Left ventricle myocardium superior (tissue), 1 donor: ENCODE measurements at places on chromosomes 2 and 18. TPM values are rescaled to one million over a fixed set of nuclear protein-coding genes. Genes with fewer than 3 reads are reported as not detected.

Gene TNFAIP6
- total RNA-seq, result 2.4 TPM

Gene UGT1A7
- total RNA-seq, result not detected

Gene HOXD12
- total RNA-seq, result not detected

Gene CAPN14
- total RNA-seq, result 0.42 TPM

Gene VWC2L
- total RNA-seq, result not detected

Gene TUBA4B
- not detected for total RNA-seq

Gene FOXI3
- not detected for total RNA-seq

Gene MBOAT2
- 15.5 TPM for total RNA-seq

Gene PDCD1
- 1.4 TPM for total RNA-seq

Gene SPP2
- total RNA-seq, result not detected

Gene EIPR1
- 9.6 TPM for total RNA-seq

Gene CDKL4
- 0.59 TPM for total RNA-seq

Gene ATOH8
- 29.6 TPM for total RNA-seq

Gene TRIM43
- not detected for total RNA-seq

Gene COL3A1
- 51.8 TPM for total RNA-seq

Gene HOXD3
- total RNA-seq, result 0.27 TPM
